Activated CD4-positive, alpha-beta T cell treated with anti-CD3 and anti-CD28 coated beads for 4 hours (primary cell): ENCODE measurements at places on chromosomes 3 and 15.
A peak's percentile ranks its signal among the peaks of the same experiment; 100 is the strongest.

- no peak for DNase-seq
Measured at GRCh38 chr3:128378631-128379347, 87.9 kb downstream of the DNAJB8 start.

- DNase-seq = no peak
Measured at GRCh38 chr3:46867550-46867898, 4.3 kb upstream of the MYL3 start.

DNA sequence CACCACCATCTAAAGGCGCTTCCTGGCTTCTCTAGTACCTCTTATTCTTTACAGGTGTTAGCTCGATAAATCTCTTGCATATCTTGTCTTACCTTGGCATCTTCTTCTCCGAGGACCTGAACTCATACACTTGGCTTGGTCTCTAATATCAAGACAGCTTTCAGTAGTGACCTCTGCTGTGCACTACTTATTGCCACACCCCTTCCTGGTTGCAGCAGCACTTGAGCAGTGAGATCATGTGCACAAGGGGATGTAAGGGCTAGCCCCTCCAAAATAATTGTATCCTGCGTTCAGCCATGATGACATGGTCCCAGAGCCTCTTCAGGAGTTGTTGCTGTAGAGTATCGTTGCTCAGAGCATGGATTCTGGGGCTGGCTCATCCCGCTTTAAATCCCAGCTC is 1.3 kb upstream of the PLA1A start:
- no peak for DNase-seq

DNA sequence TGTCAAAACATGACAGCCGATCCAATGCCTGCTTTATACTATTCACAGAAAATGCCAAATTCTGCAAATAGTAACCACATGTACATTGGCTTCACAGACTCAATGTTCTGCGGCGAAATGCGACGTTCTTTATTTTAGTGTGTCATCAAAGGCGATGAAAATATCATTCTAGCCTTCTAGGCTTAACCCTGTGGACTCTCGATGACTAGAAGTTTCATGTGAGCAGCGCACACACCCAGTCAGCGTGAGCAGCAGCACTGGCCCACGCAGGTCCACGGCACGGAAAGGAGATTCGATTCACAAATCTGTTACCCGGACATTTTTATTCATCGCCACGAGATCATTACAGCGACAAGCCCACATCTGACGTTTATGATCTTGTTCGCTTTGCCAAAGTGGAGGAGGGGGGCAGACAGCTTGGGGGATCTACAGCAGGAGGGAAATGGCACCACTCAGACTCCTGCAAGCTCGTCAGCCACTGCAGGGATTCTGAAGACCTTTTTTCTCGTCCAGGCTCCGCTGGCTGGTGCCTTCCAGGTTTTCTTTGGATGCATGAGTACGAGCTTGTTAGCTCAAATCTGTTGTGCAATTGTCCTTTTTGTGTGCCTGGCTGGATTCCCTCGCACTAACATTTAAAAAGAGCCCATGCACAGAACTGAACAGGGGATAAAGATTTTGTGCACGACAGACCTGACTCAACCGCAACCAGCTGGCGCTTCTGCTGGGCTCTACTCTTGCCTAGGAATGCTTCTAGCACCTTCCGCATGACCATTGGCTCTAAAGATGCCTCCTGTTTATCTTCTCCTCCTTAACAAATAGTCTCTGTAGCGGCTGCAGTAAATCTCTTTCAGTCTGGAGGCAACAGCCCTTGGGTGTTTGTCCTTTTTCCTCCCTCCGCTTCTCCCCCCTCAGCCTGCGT is 938.4 kb downstream of the MCTP2 start:
- no peak for DNase-seq

GRCh38 chr15:65146438-65146837 is 12.8 kb upstream of the PDCD7 start:
- no peak for DNase-seq

DNA sequence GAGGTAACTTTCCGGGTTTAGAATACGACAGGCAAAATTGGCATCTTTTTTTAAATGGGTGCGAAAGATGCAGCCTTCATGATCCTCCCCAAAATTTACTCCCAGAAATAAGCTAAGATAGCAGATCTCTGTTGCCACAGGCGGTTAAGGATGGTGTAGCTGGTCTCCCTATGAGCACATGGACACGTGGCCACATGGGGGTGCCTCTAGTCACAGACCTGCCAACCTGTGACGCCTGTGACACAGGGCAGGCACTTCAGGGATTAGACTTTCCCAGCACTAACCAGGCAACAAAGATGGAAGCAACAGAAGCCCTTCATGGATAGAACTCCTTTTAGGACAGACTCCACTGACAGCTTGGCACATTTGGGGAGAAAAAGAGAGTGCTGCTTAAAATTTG is 320.3 kb downstream of the THSD4 start:
- DNase-seq = no peak

GRCh38 chr3:38015485-38015884 is 14.0 kb downstream of the PLCD1 start:
- no peak for DNase-seq

DNA sequence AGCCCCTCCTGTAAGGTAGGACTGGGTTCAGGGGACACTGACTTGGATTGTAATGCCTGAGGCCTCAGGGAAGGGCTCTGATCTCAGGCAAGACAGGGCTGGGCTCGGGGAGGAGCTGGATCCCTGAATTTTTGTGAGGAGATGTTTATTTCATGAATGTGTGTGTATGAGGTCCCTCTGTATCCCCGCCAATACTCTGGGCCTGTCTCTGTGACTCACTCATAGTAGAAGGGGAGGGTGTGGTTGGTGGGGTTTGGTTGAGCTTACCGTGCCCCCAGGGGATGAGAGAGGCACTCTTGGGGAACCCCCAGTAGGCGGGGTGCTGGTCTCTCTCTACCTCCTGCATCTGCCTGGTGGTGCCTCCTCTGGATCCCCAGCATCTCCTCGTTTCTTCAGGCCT is 28.1 kb downstream of the RPSA start:
- no peak for DNase-seq

- no peak for DNase-seq
Measured at GRCh38 chr15:47685141-47685870, 32.0 kb upstream of the SEMA6D start.

- DNase-seq = no peak
Measured at GRCh38 chr3:43963208-43963607, 272.5 kb downstream of the ABHD5 start.

DNA sequence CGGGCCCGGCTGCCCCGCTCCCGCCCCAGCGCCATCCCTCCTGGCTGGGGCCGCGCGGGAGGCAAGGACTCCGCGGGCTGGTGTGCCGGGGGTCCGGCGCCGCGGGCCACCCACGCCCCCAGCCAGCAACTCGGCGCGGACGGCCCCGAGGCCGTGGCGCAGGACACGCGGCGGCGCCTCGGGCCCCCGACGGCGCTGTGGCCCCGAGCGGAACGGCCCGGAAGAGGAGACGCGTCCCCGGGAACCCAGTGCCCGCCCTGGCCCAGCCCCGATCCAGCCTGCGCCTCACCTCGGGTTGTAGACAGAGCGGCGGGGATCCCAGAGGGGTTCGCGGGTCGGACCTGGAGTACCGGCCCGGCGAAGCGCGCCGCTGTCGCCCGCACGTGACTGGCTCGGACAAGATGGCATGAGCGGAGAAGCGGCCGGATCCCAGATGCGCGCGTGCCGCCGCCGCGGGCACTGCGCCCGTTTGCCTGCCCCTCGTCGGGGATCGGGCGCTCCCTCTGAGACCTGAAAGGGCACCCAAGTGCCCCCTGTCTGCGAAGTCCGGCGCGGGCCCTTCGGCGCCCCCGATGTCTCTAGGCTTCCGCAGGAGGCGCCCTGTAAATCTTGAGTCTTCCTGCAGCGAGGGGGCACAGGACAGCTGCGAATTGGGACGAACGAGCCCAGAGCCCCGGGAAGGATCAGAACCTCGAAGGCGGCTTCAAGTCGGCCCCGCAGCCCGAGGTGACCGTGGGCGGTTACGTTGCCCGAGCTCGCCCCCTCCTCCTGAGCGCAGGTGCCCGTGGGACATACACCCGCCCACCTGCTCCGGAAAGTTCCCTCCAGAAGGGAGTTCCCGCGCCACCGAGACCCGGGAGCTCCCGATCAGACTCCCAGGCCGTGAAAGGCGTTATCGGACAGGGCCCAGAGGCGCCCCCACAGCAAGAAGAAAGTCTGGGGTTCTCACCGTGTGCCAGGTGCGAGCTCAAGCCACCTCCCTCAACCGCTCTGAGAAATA is 598 bp upstream of the SFMBT1 start:
- peak; percentile 53 for DNase-seq

- DNase-seq = no peak
Measured at GRCh38 chr3:33877187-33877586, 78.8 kb downstream of the PDCD6IP start.

GRCh38 chr3:33915796-33916546 is 117.5 kb downstream of the PDCD6IP start:
- no peak for DNase-seq

DNA sequence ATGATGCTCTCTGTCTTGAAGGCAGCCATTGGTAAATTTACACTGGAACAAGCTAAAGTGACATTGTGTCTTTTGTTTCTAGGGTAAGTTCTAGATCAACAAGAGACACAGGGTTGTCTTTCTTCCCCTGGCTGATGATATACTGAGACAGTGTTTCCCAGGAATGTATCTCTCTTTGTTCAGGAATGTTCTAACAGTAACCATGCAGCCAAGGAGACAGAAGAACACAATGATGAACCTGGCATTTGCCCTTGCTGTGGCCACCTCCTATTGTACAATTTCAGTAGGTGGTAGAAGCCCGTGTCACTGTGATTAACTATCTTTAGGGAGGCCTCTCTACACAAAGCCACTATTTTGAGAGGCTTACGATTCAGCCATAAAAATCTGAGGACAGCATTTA is 130.7 kb downstream of the LRTM1 start:
- no peak for DNase-seq

- no peak for DNase-seq
Measured at GRCh38 chr3:129460155-129460554, 20.1 kb downstream of the IFT122 start.

- no peak for DNase-seq
Measured at GRCh38 chr3:71389191-71389590, 194.3 kb downstream of the FOXP1 start.

GRCh38 chr3:1421577-1421976 is 328.8 kb downstream of the CNTN6 start:
- DNase-seq = no peak

- peak; percentile 36 for DNase-seq
Measured at GRCh38 chr15:41695750-41696436, 35.7 kb downstream of the MGA start.

DNA sequence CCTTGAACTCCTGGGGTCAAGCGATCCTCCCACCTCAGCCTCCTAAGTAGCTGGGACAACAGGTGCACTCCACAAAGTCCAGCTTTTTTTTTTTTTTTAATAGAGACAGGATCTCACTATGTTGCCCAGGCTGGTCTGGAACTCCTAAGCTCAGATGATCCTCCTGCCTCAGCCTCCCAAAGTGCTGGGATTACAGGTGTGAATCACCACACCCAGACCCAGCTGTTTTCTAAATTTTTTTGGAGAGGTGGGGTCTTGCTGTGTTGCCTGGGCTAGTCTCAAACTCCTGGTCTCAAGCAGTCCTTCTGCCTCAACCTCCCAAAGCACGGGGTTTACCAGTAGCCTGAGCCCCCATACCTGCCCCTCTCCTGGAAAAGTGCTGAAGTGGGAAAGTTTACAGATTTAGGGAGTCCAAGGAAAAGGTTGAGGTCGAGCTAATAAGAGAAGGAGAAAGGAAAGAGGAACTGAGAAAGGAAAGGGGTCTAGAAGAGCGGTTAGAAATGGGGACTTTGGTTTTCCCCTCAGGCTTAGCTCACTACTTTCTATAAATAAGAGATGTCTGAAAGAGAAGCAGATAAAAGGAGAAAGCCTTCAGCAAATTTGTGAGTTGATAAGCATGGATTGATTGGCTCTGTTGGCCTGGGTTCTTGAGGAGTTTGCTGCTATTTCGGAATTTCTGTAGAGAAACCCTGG is 23.6 kb downstream of the UBE2E1 start:
- no peak for DNase-seq

GRCh38 chr3:10628891-10629670 is 123.7 kb upstream of the ATP2B2 start:
- no peak for DNase-seq

GRCh38 chr15:74179101-74179841 is 5.8 kb downstream of the ISLR start:
- DNase-seq = no peak

DNA sequence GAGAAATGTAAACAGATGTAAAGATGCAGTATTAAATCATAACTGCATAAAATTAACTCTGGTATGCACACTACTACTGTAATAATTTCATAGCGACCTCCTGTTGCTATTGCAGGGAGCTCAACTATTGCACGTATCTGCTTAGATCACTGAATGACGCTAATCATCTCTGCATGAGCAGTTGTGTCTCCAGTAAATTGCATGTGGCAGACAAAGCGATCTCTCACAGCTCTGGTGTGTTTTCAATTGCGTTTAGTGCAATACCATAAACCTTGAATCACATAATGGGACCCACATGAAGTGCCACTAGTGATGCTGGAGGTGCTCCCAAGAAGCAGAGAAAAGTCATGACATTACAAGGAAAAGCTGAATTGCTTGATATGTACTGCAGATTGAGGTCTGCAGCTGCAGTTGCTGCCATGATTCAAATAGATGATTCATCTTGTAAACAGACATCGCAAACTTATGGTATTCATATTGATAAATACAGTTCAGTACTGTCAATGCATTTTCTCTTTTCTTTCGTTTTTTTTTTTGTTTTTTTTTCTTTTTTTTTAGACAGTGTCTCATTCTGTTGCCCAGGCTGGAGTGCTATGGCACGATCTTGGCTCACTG is 30.2 kb upstream of the LCTL start:
- DNase-seq = no peak

DNA sequence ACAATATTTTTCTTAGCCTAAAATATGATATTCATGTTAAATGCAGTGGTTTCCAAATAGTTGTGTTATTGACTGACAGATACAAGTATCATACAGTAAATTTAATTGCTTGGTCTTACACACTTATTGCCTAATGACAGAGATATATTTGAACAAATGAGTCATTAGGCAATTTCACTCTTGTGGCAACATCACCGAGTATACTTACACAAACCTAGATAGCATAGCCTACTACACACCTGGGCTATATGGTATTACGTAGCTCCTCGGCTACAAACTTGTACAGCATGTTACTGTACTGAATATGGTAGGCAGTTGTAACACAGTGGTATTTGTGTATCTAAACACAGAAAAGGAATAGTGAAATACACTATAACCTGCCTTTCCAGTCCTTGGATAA is 50.3 kb downstream of the SERPINI1 start:
- no peak for DNase-seq

- no peak for DNase-seq
Measured at GRCh38 chr3:113210604-113211329, 590 bp upstream of the BOC start.
